Suppressor macrophage treated with lipopolysaccharide for 4 hours (primary cell): ENCODE measurements at places on chromosomes 2 and 18.

DNA sequence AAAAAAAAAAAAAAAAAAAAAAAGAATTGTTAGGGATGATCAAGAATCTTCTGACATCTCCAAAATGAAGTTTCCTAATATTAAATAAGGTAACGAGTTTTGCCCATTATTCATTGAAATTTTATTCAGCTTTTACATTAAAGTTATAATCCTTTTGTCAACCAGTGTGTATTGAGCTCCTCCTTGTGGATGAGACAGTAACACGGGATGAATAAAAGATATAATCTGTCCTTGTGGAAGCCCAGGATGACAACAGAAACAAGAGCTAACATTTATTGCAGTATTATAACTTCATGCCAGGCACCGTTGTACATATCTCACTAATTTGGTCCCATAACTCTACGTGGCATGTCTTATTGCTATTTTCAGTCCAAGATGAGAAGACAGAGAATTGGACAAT, 33.4 kb upstream of the SERPINB7 start:
- peak; percentile 7 for DNase-seq

DNA sequence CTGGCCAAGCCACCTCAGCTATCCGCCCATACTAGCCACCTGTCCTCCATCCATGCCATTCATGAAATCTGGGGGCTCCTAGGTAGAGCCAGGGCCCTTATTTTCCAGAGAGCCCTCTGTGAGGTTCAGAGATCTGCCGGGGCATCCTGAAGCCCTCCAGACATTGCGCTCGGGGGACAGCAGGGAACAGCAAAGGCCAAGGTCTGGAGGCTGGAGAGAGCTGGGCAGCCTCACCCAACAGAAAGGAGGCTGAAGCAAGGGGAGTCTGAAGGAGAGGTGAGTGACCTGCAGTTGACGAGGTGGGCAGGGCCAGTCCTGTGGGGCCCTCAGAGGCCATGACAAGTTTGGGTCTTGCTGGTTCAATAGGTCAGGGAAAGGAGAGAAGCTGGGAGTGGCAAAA, 8.6 kb upstream of the DES start:
- no peak for DNase-seq

- DNase-seq: no peak
Measured at GRCh38 chr2:222982909-222983265, 69.1 kb upstream of the KCNE4 start.

GRCh38 chr18:62933261-62933887, 218.0 kb downstream of the PHLPP1 start:
- DNase-seq: no peak

DNA sequence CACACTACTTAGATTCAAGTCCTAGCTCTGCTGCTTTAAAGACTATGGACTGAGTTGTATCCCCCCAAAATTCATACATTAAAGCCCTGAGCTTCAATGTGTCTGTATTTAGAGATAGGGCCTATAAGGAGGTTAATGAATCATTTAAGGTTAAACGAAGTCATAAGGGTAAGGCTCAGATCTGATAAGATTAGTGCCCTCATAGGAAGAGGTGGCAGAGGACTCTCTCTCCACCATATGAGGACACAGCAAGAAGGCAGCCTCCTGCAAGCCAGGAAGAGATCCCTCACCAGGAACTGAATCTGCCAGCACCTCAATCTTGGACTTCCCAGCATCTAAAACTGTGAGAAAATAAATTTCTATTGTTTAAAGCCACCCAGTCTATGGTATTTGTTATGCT, 3.1 kb upstream of the CYTIP start:
- DNase-seq: no peak

DNA sequence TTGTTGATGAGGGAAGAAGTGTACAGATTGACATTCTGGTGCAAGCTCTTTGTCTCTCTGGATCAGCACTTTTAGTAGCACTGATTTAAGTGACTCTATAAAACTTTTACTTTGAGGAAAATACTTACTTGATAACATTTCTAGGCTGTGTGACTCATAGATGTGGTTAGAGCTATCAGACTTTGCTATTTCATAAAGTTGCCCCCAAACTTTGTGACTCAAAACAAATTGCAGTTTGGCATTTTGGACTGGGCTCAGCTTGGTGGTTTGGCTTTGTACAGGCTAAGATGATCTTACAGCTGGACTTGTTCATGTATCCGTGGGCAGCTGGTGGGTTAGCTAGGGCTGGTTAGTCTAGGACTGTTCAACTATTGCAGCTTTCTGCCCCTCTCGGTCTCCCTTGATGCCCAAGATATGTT, 42.1 kb upstream of the GLS start:
- DNase-seq: no peak
